IgD-negative memory B cell (primary cell): ENCODE measurements at places on chromosomes 16 and 17. TPM values are rescaled to one million over a fixed set of nuclear protein-coding genes. Genes with fewer than 3 reads are reported as not detected.

The KCNH6 gene
- polyA plus RNA-seq, result not detected

The KRTAP2-1 gene
- not detected for polyA plus RNA-seq

The SLC16A5 gene
- polyA plus RNA-seq, result 3.0 TPM

The ASGR1 gene
- 0.50 TPM for polyA plus RNA-seq

The SEPTIN12 gene
- not detected for polyA plus RNA-seq

The CD300LB gene
- polyA plus RNA-seq, result not detected

The LDAF1 gene
- polyA plus RNA-seq, result 29.7 TPM

The DBNDD1 gene
- 9.4 TPM for polyA plus RNA-seq

The CMTM3 gene
- polyA plus RNA-seq, result 5.2 TPM

The KRTAP4-9 gene
- polyA plus RNA-seq, result not detected

The DHRS7C gene
- not detected for polyA plus RNA-seq

The CHD9NB gene
- polyA plus RNA-seq, result not detected

The CALB2 gene
- polyA plus RNA-seq, result not detected

The SDR42E1 gene
- polyA plus RNA-seq, result 2.2 TPM
